ENCODE measurements at places on chromosomes 2 and 18.

GRCh38 chr2:59733970-59734369, 819.5 kb downstream of the BCL11A start:
- DNase-seq = no peak

GRCh38 chr18:74796211-74796610, 198.5 kb downstream of the ZNF407 start:
- no peak for DNase-seq

DNA sequence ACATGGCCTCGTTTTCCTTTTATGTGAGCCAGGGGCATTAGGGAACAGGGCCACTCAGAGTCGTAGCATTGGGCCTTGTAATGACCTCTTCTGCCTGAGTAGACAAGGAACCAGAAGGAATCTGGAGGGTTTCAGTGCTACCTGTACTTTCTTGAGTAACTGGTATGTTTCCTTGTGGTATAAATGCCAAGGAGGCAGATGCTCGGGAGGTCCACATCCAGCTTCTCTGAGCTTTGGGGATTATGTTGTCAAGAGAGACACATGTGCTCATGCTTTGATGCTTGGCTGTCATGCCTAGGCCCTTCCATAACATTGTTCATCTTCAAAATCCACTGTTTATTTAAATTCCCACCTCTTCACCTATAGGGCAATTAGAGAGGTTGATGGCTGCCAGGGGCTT, 26.3 kb downstream of the FOSL2 start:
- no peak for DNase-seq

- no peak for DNase-seq
Observed at GRCh38 chr18:35572644-35573043, 8.9 kb upstream of the GALNT1 start.

GRCh38 chr18:71329114-71329513, 1040.3 kb downstream of the SOCS6 start:
- DNase-seq = no peak

GRCh38 chr2:164913640-164914350, 41.5 kb downstream of the SLC38A11 start:
- no peak for DNase-seq

GRCh38 chr18:10368456-10369453, 85.7 kb upstream of the APCDD1 start:
- no peak for DNase-seq

- DNase-seq = no peak
Observed at GRCh38 chr2:9189901-9190300, 16.7 kb upstream of the ASAP2 start.

- DNase-seq = no peak
Observed at GRCh38 chr2:85257970-85258605, 69.7 kb downstream of the TGOLN2 start.

DNA sequence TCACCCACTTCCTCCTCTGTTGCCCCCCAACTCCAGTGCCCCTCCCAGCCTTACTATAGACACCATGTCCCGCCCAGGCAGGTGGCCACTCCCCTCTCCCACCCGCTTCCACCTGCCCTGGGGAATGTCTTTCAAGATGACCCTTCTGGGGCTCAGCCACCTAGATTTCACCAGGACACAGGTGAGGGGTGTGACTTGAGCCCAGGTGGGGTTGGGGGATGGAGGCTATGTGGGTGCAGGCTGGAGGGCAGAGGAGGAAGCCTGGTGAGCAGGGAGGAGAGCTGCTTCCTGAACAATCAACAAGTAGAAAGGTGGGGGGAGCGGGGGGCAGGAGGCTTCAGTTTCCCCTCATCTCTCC, 8.7 kb downstream of the ADRA2B start:
- no peak for DNase-seq

DNA sequence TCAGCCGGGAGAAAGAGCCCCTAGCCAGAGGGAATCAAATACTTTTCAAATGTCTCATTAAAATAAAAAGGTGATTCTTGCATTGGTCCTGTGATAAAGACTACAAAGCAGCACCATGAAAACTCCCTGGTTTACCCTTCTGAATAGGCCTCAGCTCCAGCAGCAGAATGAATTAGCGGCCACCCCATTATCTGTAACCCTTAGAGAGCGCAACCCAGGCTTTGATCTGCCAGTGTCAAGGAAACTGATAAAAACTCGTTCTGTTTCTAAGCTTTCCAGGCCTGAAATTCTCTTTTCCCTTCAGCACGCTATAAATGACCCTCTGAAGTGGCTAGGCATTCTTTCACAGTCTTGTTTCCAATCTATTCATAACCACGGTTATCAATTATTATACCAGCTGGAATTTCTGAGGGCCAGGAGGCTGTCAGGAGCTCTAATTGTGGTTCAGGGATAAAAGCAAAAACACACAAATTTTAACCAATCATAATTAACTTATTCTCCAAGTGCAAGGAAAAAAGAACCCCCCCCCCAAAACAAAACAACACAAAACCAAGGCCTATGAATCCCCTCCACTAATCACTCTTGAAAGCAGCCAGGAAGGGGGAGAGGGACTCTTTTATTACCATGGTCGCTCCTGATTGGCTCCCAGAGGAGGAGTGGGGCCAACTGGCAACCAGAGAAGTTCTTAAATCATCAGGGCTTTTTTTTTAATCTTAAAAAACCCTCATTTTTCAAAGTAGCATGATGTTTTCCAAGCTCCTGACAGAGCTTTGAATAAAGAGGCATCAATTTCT, 258.9 kb downstream of the CYRIA start:
- DNase-seq = no peak

- no peak for DNase-seq
Observed at GRCh38 chr2:150624001-150624401, 136.5 kb upstream of the RND3 start.

- DNase-seq = peak; percentile 58
Observed at GRCh38 chr2:232276733-232277313, 101.7 kb upstream of the ALPP start.

- no peak for DNase-seq
Observed at GRCh38 chr2:3113122-3113521, 264.5 kb downstream of the EIPR1 start.

GRCh38 chr2:230885463-230886130, 20.9 kb downstream of the ITM2C start:
- DNase-seq = peak; percentile 62

All from H9 (cell line).